SHP77 treated with DMSO at 0.1 percent for 48 hours (cell line): ENCODE measurements at places on chromosomes 1 and 21.

GRCh38 chr1:109365642-109366204 lies 32.0 kb downstream of the SORT1 start:
- no peak for DNase-seq

GRCh38 chr1:169844941-169845608 lies 48.6 kb downstream of the SCYL3 start:
- DNase-seq, result no peak

- no peak for DNase-seq
These were observed 11.2 kb downstream of the AGO1 start for GRCh38 chr1:35894183-35894582.

GRCh38 chr1:164969253-164969652 lies 387.3 kb downstream of the LMX1A start:
- no peak for DNase-seq

DNA sequence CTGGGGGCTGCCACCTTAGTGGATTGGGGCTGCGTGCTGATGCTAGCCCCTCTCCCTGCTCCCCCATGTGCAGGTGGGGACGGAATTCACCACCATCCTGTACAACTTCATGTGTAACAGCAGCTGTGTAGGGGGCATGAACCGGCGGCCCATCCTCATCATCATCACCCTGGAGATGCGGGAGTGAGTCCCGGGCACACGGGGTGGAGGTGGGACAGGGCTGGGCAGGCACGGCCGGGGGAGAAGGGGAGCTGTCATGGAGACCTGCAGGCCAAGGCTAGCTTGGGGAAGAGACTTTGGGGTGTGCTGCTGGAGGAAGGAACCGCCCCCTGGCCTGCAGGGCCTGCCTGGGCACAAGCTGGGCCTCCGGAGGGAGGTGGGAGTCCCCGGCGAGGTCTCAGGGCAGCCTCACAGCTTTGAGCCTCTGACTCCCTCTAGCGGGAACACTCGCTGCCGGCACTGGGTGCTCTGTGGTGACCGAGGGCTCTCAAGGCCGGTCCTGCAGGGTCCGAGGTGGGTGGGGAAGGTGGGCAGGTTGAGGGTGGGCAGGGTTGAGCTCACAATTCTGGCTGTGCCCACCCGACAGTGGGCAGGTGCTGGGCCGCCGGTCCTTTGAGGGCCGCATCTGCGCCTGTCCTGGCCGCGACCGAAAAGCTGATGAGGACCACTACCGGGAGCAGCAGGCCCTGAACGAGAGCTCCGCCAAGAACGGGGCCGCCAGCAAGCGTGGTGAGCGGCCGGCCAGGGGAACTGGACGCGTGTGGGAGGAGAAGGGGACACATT lies 25.0 kb upstream of the CCDC27 start:
- no peak for DNase-seq

DNA sequence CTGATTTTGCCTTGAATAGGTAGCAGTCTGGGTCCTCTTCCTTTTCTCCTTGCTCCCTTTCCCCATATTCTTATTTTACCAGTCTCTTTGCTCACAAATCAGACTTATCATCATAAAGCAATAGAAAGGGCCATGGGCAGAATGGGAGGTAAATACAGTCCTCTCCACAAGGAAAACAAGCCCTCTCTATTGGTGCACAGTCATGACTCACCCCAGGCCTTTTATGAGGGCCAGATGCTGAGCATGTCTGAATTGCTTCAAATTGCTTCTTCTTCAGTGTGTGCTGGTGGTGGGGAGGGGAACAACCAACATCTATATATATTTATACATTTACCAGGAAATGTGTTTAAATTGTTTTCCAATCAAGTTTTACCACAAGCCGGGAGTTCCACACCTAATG lies 75.2 kb downstream of the GFI1 start:
- DNase-seq, result no peak

DNA sequence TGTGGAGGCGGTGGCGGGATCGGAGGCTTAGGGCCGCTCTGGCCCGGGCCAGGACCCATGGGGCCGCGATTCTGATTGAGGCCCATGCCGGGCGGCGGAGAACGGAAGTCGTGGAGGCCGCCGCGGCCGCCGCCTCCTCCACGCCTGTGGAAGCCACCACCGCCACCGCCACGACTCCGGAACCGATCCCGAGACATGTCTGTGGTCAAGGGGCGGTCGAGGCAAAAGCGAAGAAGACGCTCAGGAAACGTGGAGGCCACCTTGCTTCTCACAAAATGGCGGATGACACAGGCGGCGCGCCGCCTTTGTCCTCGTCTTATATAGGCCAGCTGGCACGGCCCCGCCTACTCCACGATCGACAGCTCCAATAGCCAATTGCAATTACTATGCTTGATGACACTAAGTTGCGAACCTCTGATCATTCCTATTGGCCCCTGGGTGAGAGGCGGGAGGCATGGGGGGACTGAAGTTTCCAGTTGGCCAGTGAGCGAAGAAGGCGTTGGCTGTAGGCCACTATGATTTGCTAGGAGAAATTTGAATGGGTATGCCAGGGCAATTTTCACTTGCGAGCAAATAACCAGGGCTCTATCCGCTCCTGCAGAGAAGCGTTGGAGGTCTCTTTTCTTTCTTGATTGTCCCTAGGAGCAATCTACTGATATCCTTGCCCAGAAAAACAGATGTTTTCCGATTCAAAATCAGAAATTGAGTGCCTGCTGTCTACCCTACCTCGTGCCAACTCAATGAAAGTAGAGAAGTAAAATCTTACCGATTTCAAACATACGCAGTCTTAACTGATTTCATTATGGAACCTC lies at the start of gene SFPQ:
TSS of gene SFPQ (minus strand) at position 293 of the 812 bp plus-strand sequence. CDS start at position 197, 96 bp downstream.
- peak; percentile 98 for DNase-seq

DNA sequence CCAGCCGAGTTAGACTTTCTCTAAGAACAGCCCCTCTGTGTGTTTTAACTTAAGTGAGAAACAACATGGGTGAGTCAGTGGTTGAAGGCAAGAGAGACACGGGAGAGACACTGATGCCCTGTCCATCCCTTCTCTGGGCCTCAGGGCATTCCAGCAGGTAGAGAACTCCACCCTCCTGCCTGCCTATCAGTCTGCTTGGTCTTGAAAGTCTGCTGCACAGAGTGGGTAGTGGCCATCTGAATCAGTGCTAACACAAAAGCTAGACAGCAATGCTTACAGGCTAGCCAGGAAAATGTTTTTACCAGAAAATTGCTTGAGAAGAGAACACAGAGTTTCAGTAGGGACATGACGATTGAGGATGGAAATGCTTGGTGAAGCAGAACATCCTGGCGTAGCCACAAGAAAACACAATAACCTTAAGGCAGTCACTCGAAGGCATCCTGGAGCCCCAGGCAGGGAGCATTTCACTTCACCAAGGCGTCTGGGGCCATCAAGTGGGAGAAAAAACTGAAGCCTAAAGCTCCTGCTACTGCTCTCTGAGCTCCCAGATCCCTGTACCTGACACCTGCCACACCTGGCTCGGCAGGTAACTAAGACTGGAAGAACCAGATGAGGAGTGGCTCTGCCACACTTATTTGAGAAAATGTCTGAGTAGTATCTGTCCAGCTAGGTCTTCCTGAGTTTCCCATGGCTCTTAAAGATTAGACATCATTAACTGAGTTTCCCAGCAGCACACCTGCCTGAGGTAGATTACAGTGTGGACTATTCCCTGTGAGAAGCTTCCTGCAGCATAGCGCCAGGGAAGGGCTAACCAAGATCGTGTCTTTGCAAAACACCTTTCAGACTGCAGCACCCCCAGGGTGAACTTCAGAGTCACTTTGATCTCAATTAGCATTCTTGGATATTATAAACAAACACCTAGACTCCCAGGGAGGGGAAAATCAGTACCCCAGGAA lies 18.1 kb upstream of the LBR start:
- DNase-seq, result no peak

GRCh38 chr1:19078536-19078935 lies 122.1 kb upstream of the IFFO2 start:
- no peak for DNase-seq

DNA sequence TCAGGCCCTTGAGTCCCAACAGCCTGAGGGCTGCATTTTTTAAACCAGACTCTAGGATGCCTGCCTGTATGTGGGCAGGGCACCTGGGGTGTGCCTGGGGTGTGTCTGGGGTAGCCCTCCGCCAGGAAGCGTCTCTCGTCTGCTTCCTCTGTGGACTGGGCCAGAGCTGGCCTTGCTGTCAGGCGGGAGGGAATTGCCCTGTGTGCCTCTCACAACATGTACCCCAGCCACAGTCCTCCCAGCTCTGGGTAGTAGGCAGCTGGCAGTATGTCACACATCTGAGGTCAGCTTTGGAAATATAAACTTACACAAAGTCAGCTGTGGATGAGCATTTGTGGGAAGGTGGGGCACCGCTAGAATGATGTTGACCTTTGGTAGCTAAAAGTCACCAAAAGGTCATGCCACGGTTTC lies 13.0 kb downstream of the TRAF5 start:
- DNase-seq, result no peak

DNA sequence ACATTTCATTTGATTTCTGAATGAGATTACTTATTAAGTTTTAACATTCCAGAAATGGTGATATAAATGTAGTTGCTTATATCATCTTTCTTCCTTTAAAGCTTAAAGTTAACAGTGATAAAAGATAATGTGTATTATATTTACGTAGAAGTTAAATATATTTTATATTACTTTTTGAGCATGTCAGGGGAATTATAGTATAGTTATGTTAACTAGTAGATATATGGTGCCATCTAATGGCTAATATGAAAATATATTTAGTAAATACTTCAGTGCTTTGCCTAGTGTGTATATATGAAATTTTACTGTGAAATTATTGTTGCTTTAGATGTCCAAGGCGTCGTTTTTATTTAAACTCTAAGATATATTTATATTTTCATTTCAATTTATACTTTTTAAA lies 51.5 kb downstream of the SYT14 start:
- peak; percentile 9 for DNase-seq

- DNase-seq, result peak; percentile 55
These were observed 2.1 kb upstream of the PFKL start for GRCh38 chr21:44297525-44298290.

GRCh38 chr1:68132426-68133130 lies 82.2 kb upstream of the DIRAS3 start:
- no peak for DNase-seq

- DNase-seq, result no peak
These were observed 37.1 kb downstream of the LRRC40 start for GRCh38 chr1:70168283-70168682.

GRCh38 chr1:110787328-110788071 lies 85.4 kb upstream of the CD53 start:
- no peak for DNase-seq

DNA sequence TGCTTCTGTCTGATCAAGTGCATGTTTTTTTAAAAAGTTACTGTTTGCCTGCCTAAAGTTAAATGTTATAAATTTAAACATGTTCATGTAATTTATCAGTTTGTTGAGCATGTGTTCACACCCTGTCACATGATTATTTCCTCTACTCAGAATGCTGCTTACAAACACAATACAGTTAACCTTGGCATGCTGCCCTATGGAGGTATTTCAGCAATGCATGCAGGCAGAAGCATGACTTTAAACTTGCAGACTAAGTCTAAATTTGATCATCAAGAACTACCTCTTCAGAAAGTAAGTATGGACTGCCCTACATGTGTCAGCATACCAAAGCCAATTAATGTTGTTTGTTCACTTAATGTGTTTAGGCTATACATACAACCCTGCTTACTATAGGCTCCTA lies 161.6 kb downstream of the LRRC40 start:
- DNase-seq, result no peak

DNA sequence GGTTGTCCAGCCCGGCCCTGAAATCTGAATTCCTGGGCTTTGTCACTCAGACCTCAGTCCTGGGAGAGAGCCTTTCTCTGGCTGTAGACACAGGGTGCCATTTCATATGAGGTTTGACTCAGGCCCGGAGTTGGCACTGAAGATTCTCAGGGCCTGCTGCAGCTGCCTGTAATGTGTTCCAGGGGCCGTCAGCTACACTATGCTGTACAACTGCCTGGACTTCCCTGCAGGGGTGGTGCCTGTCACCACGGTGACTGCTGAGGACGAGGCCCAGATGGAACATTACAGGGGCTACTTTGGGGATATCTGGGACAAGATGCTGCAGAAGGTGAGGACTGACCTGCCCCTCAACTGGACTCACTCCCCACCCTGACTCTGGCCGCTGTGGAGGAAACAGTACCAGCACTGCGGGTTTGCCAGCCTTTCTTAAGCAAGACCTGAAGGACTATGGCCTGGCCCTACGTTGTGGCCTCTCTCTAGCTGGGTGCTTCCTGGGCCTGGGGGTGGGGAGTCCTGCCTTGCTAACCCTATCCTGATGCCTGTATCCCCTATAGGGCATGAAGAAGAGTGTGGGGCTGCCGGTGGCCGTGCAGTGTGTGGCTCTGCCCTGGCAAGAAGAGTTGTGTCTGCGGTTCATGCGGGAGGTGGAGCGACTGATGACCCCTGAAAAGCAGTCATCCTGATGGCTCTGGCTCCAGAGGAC lies 18.9 kb downstream of the FAAH start:
- DNase-seq, result no peak

GRCh38 chr1:226110249-226111097 lies 48.0 kb downstream of the H3-3A start:
- DNase-seq, result peak; percentile 51

DNA sequence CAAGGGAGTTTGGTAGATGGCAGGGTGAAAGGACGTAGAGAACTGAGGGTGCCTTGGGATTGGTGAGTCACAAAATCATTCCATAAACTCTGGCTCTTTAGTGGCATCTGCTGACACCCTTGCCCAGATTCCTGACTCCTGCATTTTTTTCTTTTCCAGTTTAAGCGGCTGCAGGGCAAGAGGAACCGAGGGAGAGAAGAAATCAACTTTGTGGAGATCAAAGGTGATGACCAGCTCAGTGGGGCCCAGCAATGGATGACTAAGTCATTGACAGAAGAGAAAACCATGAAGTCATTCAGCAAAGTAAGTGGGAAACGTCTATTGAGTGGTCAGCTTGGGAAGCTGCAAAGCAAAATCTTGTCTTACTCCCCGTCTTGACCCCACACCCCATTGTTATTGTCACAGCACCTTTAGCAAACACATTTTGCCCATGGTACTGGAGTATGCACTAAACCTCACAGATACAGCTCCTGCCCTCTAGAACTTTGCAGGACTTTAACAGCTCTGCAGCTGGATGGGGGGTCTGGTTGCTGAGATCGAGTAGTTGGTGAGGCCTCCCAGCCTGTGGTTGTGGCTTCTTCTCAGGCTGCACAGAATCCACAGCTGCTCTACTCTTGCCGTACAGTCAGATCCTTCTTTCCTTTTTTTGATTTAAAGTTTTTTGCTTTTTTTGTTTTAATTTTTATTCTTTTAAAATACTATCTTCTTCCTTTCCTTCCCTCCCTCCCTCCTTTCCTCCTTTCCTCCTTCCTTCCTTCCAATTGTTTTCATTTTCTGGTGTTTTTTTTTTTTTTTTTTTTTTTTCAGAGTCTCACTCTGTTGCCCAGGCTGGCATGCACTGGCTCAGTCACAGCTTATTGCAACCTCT lies 21.9 kb downstream of the SH2D2A start:
- DNase-seq, result no peak

- DNase-seq, result no peak
These were observed 982 bp upstream of the IL24 start for GRCh38 chr1:206896261-206896660.

GRCh38 chr1:15259622-15260007 lies 12.6 kb downstream of the FHAD1 start:
- DNase-seq, result no peak
